ENCODE measurements at places on chromosomes 5 and 9.

- DNase-seq: peak; percentile 63
Measured at GRCh38 chr9:125521462-125522327, 185.3 kb downstream of the MAPKAP1 start.

- DNase-seq: peak; percentile 40
Measured at GRCh38 chr5:61319388-61320146, 12.5 kb upstream of the ZSWIM6 start.

GRCh38 chr5:37494756-37495155 lies 115.6 kb downstream of the WDR70 start:
- DNase-seq: no peak

DNA sequence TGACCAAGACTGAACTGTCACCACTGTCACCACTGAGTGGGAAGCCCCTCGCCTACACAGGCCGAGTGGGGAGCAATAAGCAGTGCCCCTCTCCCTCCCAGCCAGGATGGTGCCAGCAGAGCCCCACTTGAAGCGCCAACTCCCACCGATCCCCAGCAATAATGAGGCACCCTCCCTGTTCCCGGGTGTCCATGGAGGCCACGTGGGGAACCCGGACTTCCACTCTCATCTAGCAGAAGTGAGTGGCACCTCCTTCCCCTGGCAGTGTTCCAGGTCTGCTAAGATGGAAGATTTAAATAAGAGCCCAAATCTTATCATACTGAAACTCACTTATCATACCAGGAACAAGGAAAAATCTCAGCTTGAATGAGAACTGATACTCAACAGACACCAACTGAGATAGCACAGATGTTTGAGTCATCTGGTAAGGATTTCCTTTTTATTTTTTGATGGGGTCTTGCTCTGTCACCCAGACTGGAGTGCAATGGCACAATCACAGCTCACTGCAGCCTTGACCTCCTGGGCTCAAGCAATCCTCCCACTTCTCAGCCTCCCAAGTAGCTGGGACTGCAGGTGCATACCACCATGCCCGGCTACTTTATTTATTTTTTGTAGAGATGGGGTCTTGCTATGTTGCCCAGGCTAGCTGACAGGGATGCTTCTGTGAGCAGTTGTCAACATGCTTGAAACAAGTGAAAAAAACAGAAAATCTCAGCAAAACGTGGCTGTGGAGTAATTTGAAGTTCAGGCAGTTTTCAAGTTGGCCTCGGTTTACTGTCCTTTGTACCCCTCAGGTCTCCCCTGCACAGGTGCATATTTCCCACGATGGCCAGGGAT lies 29.6 kb upstream of the ASS1 start:
- no peak for DNase-seq

GRCh38 chr9:1880038-1880565 lies 135.0 kb upstream of the SMARCA2 start:
- no peak for DNase-seq

- DNase-seq: no peak
Measured at GRCh38 chr9:78013934-78014333, 17.7 kb downstream of the GNAQ start.

GRCh38 chr5:133777951-133778350 lies 165.6 kb upstream of the FSTL4 start:
- no peak for DNase-seq

Data from Caki2 (cell line).